Neural crest cell (in vitro differentiated cells): ENCODE measurements at places on chromosomes 5 and 9. TPM values are rescaled to one million over a fixed set of nuclear protein-coding genes. Genes with fewer than 3 reads are reported as not detected.
A peak's percentile ranks its signal among the peaks of the same experiment; 100 is the strongest.

DNA sequence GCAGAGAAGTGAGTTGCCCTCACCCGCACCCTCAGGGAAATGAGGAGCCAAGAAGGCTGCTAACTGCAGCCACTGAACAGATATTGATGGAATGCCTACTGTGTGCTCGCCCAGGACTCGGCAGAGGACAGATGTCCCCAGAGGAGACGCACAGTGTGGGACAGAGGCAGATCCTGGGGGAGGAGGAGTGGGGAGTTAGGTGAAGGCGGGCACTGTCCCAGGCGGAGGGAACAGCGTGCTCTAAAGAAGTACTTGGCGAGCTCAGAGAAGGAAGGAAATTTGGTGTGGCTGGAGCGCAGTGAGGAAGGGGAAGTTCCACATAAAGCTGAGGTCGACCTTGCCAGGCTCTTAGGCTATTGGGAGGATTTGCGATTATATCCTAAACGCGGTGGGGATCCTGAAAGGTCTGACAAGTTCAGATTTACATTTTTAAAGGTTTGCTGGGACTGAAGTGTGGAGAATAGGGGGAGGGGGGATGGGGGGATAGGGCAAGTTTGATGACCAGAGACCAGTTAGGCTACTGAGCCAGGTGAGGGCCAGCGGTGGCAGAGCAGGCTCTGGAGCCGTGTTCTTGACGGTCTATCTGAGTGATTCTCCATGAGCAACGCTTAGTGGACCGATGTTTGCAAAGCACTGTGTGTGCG is 23.6 kb upstream of the CERCAM start:
- peak overlapping the region; percentile 60 for H3K4me3 ChIP-seq
- H3K36me3 ChIP-seq, result peaks cover 6% of the 10 kb centered on the region
- peaks cover 35% of the 10 kb centered on the region for H3K4me1 ChIP-seq

SNCAIP gene
- 10.2 and 11.6 TPM in 2 replicates for total RNA-seq

GRCh38 chr5:73938280-73938937 is 312.4 kb downstream of the ARHGEF28 start:
- H3K27ac ChIP-seq, result no peak overlapping the region
- H3K27me3 ChIP-seq, result no peaks in the 10 kb centered on the region
- H3K36me3 ChIP-seq, result no peaks in the 10 kb centered on the region
- no peak overlapping the region for H3K4me3 ChIP-seq

PCDHGB5 gene
- 0.91 and 1.5 TPM in 2 replicates for total RNA-seq

- no peak overlapping the region for H3K27ac ChIP-seq
- H3K36me3 ChIP-seq, result no peaks in the 10 kb centered on the region
- no peak overlapping the region for H3K4me3 ChIP-seq
- DNase-seq, result no peak
- peaks cover 8% of the 10 kb centered on the region for H3K4me1 ChIP-seq
These were observed 28.6 kb upstream of the SLC6A19 start for GRCh38 chr5:1172670-1173404.

GRCh38 chr5:159774476-159775031 is 141.7 kb upstream of the ADRA1B start:
- no peak overlapping the region for H3K27ac ChIP-seq
- no peak for DNase-seq
- no peak overlapping the region for H3K4me3 ChIP-seq
- no peaks in the 10 kb centered on the region for H3K36me3 ChIP-seq

- no peak for DNase-seq
- no peak overlapping the region for H3K4me3 ChIP-seq
- H3K27ac ChIP-seq, result no peak overlapping the region
These were observed 174.3 kb upstream of the RORB start for GRCh38 chr9:74322661-74323314.

CNTFR gene
- 112 and 115 TPM in 2 replicates for total RNA-seq

- no peak overlapping the region for H3K4me3 ChIP-seq
- no peak overlapping the region for H3K27ac ChIP-seq
- H3K27me3 ChIP-seq, result no peaks in the 10 kb centered on the region
- no peak for DNase-seq
- no peaks in the 10 kb centered on the region for H3K4me1 ChIP-seq
- no peaks in the 10 kb centered on the region for H3K36me3 ChIP-seq
These were observed 420.1 kb downstream of the MTRR start for GRCh38 chr5:8288897-8289516.

WNT8A gene
- total RNA-seq, result not detected in 2 replicates

DNA sequence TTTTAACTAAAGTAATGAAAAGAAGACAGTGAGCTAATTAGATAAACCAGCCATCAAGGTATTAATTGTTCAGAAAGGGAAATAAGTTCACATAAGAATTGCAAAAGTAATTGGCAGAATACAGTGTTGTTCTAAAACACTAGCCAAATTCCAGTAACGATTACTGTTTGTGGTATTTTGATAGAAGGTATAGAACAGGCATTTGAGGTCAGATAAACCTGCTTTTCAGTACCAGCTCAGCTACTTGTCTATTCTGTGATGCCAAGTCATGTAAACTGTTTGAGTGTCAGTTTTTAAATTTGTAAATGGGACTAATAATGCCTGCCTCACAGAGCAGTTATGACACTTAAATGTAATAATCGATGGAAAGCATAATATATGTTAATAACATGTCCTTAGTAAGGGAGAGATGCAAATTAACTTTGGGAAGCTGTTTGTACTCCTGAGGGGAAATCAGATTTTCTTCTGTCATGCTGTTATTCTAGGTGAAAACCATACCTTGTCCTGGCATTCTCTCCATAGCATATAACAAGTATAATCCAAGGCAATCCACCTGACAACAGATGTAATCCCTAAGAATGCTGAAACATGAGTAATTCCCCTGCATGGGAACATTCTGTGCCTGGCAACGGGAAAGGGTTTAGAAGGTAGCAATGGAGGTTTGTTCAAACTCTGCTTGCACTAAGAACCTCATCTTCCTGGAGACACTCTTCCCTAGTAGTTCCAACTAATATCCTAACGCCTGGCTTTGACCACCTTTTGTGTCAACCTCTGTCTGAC is 509.5 kb upstream of the PAPPA start:
- no peaks in the 10 kb centered on the region for H3K27me3 ChIP-seq
- no peaks in the 10 kb centered on the region for H3K36me3 ChIP-seq
- DNase-seq, result no peak
- H3K4me3 ChIP-seq, result no peak overlapping the region

DNA sequence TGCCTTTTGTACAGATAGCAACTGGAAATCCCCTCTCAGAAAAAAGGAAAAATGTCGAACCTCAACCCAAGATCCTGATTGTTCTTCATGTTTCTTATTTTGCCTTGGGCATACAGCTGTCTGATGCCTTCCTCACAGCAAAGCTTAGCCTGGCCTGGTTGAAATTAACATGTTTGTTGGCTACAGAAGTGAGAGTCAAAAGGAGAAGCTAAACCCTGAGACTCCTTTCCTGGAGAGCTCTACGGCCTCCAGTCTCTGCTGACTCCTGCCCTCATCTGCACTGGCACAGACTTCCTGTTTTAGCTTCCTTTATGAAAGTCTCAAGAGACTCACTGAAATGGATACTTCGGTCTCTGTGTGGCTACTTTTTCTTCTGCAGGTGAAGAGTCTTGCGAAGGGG is 186.7 kb downstream of the PARP8 start:
- DNase-seq, result no peak
- no peaks in the 10 kb centered on the region for H3K36me3 ChIP-seq
- H3K27ac ChIP-seq, result no peak overlapping the region
- no peaks in the 10 kb centered on the region for H3K4me1 ChIP-seq
- H3K27me3 ChIP-seq, result no peaks in the 10 kb centered on the region
- H3K4me3 ChIP-seq, result no peak overlapping the region

LTC4S gene
- 2.4 and 3.3 TPM in 2 replicates for total RNA-seq

CTXN3 gene
- total RNA-seq, result not detected in 2 replicates

DNA sequence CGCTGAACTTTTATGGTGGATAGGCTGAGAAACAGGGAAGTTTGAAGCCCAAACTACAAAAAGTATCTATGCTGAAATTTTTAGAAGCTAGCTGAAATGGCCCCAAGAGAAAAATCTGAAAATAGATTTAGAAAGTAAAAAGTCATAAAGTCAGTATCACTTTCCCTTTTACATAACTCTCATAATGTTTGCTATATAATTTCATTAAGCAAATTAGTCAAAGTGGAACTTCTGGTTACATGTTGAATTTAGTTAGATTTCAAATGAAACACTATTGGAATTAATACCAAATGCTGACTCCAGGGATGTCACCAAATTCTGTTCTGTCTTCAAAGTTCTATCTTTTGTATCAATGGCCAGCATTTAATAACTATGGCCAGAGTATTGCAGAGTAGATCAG is 126.9 kb downstream of the TTC39B start:
- H3K27me3 ChIP-seq, result no peaks in the 10 kb centered on the region
- H3K36me3 ChIP-seq, result no peaks in the 10 kb centered on the region
- H3K27ac ChIP-seq, result no peak overlapping the region
- no peak overlapping the region for H3K4me3 ChIP-seq

TMEM8B gene
- total RNA-seq, result 23.9 and 26.5 TPM in 2 replicates

DNA sequence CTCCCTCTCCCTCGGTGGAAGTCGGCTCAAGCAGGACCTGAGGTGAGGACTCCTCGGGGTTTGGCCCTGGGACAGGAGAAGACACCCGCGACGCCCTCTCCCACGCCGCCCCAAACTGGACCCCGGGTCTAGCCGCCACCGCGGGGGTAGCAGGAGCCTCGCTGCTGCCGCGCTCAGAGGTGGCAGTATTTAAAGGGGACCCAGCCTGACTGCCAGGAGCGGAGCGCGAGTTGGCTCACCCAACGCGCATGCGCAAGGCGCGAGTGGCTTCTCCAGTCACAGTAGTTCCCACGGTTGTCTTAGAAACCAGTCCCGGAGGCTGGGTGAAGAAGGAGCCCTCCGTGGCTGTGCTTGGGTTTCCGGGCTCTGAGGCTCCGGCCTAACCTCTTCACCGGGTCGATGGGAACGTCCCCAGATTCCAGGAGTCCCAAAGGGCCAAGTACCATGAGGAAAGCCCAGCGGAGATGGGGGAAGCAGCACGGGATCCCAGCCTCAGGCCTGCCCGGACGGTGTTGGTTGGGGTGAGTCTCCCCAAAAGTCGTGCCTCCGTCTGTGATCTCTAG is 477.8 kb downstream of the SPATA31A7 start:
- H3K36me3 ChIP-seq, result peaks cover 8% of the 10 kb centered on the region
- no peak overlapping the region for H3K4me3 ChIP-seq
- H3K27ac ChIP-seq, result no peak overlapping the region
- no peaks in the 10 kb centered on the region for H3K27me3 ChIP-seq
- no peak for DNase-seq

PLCXD3 gene
- 0.07 and 0.09 TPM in 2 replicates for total RNA-seq

DNA sequence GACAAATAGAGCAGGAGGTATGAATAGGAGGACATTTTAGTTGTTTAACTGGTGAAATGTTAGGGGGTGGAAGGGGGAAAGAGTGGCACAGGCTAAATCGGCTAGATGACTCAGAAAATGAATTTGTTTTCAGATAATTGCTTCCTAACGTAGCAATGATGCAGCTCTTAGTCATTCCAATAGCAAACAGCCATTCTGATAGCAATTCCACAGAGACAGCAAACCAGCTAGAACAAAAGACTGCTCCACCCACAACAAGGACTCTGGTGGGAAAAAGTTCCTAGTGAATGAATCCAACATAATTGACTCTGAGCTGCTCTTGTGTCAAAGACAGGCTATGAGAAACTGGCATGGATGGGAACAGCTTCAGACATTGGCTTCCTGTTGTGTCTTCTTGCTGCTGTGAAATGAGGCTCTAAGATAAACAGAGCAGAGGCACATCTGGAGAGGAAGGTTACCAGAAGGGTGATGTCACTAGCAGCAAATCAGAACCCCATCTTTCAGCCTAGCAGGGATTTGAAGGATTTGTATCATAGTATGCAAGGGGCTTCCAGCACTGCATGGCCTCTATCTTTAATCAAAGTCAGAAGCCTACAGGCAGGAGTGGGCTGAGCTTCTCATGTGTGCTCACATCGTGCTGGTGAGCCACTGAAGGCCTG is 28.1 kb upstream of the F2RL1 start:
- H3K4me3 ChIP-seq, result no peak overlapping the region
- peaks cover 26% of the 10 kb centered on the region for H3K4me1 ChIP-seq
- peak overlapping the region; percentile 24 for H3K27ac ChIP-seq
- no peak for DNase-seq
- H3K36me3 ChIP-seq, result no peaks in the 10 kb centered on the region

GRCh38 chr5:35908228-35908627 is 30.2 kb downstream of the CAPSL start:
- peaks cover 5% of the 10 kb centered on the region for H3K36me3 ChIP-seq
- H3K4me1 ChIP-seq, result peaks cover 4% of the 10 kb centered on the region
- no peaks in the 10 kb centered on the region for H3K27me3 ChIP-seq
- H3K4me3 ChIP-seq, result no peak overlapping the region
- DNase-seq, result no peak

ZFR gene
- total RNA-seq, result 89.8 and 90.5 TPM in 2 replicates

ANGPTL2 gene
- total RNA-seq, result 17.9 and 19.2 TPM in 2 replicates

ST8SIA4 gene
- 3.6 and 5.9 TPM in 2 replicates for total RNA-seq
